ENCODE measurements at places on chromosomes 1 and 21. TPM values are rescaled to one million over a fixed set of nuclear protein-coding genes. Genes with fewer than 3 reads are reported as not detected.

MFAP2 gene
- 35.5 TPM for total RNA-seq

RPRD2 gene
- total RNA-seq: 17.6 TPM

ASTN1 gene
- total RNA-seq: 0.32 TPM

CYP4B1 gene
- not detected for total RNA-seq

CFHR3 gene
- total RNA-seq: not detected

GPR153 gene
- 6.6 TPM for total RNA-seq

PAPPA2 gene
- total RNA-seq: 1.3 TPM

INAVA gene
- 3.0 TPM for total RNA-seq

MROH9 gene
- not detected for total RNA-seq

LIN28A gene
- total RNA-seq: not detected

Data from epithelial cell of alveolus of lung (primary cell).